ENCODE measurements at places on chromosomes 7 and 10.

- DNase-seq = no peak
Measured at GRCh38 chr7:17236171-17236570, 62.3 kb upstream of the AHR start.

DNA sequence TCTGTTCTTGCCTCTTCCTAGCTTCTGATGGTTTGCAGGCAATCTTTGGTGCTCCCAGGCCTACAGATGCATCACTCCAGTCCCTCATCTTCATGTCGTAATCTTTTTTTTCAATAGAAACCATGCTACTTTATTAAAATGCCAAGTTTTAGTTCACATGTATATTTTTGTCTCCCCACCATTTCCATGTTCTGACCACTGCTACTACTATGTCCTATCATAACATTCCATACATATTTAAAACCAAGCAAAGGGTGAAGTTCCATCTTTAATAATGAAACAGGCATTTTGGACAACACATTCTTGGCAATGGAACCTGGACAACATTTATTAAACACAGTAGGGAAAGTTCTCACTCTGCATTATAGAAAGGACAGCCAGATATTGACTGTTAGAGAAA lies 58.8 kb downstream of the ZNF518A start:
- DNase-seq = no peak

- DNase-seq = no peak
Measured at GRCh38 chr10:18400906-18401245, 250.5 kb downstream of the NSUN6 start.

DNA sequence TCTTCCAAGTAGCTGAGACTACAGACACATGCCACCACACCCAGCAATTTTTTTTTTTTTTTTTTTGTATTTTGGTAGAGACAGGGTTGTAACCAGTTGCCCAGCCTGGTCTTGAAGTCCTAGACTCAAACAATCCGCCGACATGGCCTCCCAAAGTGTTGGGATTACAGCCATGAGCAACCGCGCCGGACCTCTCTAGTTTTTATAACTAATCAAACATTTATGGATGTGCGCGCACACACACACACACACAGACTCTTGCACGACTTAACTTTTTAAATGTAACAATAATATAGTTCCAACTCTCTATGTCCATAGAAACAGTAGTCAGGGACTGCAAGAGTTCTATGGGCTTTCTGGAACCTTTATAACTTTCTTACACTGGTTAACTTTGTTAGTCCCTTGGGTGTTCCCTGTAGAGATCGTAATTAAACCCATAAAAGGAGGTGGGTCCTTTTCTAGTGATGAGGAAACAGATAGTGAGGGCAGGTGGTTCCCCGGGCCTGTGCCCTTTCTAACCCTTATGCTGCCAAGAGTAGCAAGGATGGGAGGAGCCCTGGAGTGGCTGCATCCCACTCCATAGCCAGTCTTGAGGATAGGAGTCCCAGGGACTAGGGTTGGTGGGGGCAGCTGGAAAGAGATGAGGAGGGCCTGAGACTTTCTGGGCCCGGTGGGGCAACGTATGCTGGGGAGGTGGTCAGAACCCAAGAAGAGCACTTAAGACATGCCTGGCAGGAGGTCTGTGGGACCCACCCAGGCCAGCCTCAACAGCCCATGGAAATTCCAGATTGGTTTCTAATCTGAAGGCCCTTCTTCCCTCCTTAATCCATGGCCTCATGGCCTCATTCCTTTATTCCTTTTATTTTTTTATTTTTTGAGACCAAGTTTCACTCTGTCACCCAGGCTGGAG lies 8.6 kb downstream of the MARVELD1 start:
- DNase-seq = no peak

- DNase-seq = no peak
Measured at GRCh38 chr7:2924866-2925840, 81.0 kb upstream of the GNA12 start.

DNA sequence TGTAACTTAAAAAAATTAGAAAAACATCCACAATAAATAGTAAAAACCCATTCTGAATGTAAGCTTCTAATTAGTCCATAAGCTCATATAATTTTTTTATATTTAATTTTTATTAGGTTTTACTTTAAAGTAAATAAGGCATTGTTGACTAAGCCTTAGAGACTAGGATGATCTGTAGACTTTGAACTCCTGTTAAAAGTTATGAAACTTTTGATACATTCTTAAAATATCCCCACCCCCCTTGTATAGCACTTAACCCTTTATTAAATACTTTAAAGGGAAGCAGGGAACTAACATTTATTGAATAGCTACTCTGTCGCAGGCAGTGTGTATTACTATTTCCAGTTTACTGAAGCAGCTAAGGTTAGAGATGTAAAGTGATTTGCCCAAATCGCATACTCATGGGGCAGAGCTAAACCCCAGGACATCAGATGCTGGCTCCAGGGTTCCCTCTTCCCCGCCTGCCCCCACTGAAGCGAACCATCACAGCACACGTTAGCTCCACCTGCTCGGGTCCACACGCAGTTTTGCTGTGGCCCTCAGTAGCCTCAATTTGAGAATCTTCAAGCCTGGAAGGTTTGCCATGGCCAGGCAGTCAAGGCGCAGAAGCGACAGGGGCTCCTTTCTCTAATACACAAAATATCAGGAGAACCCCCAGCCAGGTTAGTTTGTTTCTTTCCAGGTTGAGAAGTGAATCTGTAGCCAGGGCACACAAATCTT lies 762 bp downstream of the PON1 start:
- no peak for DNase-seq

GRCh38 chr10:3194871-3195270 lies 22.3 kb upstream of the PITRM1 start:
- no peak for DNase-seq

- no peak for DNase-seq
Measured at GRCh38 chr10:61951144-61951483, 49.6 kb downstream of the ARID5B start.

DNA sequence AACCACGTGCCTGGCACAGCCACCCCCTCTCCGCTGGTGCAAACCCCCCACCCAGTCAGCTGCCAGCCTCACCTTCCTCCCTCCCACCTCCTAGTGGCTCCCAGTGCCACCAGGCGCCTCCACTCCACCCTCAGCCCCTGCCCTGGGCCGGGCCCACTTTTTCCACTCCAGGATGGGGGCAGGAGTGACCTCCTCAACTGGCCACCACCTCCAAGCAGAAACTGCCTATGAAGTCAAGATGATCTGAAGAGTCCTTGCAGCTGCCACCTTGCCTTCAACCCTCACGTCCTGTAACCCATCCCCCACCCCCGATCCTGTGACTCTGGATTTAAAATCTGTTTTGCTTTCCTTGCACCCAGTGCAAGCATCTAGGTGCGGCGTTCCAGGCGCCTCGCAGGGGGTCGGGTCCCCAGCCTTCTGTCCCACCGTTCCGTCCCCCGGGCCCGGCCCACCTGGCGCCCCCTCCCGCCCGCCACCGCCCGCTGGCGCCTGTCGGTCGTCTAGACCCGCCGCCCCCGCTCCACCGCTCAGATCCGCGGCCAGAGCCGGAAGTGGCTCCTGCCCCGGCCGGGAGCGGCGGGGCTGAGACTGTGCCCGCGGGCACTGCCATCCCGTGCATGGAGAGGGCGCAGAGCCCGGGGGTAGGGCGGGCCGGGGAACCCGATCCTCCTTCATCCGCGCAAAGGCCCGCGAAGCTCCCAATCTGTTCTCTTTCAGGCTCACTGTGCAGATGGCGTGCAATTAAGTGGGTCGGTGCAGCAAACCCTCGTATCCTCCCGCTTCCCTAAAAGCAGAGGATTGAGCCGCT lies 51.2 kb upstream of the GTF2I start:
- no peak for DNase-seq

GRCh38 chr10:67518043-67518442 lies 178.0 kb downstream of the CTNNA3 start:
- DNase-seq = no peak

DNA sequence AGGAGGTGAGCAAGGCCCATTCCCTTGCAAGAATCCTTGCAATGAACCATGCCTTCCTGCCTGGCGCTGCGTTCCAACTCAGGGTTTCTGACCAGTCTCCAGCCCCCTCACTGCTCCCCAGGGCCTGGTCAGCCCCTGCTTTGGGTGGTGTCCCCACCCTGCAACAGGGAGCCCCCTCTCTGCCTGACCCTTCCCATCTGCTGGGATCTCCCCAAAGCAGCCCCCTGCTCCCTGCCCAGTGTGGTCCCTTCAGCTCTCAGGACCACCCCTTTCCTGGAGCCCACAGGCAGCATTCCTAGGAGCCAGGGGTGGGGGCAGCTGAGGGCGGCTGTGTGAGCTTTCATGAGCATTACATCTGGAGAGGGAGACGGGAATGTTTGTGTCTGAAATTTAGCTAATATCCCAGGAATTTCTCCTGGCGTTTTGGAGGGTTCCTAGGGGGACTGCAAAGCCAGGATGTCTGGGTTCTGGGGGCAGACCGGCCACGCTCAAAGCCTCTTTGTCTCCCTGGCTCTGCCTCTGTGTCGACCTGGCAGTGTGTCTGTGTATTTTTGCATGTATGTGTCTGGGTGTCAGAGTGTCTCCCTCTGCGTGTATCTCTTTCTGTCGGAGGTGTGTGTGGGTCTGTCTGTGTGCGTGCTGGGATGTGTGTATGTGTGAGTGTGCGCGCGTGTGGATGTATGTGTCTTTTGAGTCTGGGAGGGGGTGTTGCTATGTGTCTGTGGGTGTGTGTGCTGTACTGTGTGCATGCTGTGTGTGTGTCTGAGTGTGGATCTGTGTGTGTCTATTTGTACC lies 300.5 kb upstream of the ZMIZ1 start:
- DNase-seq = no peak

- DNase-seq = no peak
Measured at GRCh38 chr10:119491966-119492757, 50.4 kb downstream of the RGS10 start.

DNA sequence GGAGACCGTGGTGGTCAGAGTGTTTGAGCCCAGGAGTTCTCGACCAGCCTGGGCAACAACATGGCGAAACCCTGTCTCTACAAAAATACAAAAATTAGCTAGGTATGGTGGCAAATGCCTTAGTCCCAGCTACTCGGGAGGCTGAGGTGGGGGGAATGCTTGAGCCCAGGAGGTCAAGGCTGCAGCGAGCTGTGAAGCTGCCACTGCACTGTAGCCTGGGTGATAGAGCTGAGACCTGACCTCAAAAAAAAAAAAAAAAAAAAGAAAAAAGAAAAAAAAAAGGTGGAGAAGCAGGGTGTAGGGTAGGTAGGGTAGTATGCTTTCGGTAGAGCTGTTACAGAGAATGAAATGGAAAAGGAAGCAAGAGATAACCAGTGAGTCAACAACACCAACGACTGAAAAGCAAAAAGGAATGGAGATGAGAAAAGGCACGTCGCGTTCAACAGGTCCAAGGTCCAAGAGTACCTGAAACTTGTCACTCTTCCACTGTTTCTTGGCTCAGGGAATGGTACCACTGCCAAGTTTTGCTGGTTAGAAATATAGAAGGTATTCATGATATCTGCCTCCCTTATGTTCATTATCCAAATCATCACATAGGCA lies 4.3 kb upstream of the RSBN1L start:
- DNase-seq = no peak

DNA sequence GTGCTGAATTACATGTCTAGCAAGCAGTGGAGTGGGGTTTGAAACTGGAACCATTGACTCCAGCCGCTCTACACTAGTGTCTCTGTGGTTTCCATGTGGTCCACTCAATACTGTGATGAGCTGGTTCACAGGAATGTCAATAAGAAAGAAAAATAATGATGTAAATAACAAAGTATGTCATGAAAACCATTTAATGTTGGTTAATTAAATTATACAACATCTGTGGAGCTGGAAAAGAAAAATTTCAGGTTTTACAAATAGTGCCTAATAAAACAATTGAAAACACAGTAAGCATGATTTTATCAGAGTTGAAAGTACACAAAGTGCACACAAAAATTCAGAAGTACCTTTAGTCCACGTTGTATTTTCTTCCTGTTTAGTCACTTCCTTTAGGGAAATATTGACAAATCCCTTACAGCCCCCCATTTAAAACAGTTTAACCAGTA lies 28.7 kb upstream of the NAMPT start:
- no peak for DNase-seq

- no peak for DNase-seq
Measured at GRCh38 chr7:123279949-123280348, 80.2 kb upstream of the SLC13A1 start.

DNA sequence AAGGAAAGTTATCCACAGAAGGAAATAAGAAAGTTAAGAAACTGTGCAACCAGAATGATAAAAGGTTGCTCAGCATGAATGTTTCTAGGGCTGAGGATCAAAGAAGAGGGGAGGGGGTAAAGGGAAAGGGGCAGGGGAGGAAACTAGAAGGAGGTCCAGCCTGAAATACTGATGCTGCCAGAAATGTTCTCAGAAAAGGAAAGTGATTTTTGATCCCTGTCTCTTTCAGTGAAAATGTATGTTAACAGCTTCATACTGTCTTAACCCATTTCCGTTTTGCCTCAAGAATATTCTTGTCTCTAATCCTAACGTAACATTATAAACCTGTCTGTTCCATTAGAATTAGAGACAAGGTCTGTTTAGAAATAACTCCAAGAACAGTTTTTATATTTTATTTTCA lies 49.6 kb downstream of the NEBL start:
- no peak for DNase-seq

DNA sequence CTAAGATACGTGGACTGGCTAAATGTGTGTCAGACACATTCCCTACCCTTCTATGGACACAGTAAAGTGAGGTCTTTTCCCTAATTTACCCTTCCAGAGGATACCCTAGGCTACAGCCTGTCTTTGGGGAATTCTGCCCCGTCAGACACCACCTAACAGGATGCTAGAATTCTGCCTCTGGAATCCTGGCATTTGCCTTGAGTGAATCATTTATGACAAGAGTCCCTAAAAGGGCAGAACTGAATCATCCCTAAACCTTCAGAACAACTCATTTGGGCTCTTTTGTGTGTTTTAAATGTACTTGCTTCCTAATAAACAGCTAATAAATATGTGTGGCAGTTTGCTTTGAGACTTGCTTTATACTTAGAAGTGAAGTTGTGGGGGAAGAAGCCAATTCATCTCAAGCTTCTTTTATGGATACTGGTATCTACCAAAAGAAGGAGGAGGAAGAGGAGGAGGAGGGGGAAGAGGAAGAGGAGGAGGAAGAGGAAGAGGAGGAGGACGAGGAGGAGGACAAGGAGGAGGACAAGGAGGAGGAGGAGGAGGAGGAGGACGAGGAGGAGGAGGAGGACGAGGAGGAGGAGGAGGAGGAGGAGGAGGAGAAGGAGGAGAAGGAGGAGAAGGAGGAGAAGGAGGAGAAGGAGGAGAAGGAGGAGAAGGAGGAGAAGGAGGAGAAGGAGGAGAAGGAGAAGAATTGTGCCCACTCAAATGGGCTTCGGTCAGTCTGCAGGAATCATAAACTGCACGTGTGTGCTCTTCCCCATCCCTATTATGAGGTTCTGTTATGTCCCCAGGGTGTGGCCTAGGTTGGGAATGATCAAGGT lies 27.1 kb downstream of the PARP12 start:
- DNase-seq = no peak

- DNase-seq = no peak
Measured at GRCh38 chr7:137820156-137820555, 26.6 kb downstream of the DGKI start.

GRCh38 chr10:93554760-93555432 lies 11.6 kb upstream of the FFAR4 start:
- peak; percentile 24 for DNase-seq

DNA sequence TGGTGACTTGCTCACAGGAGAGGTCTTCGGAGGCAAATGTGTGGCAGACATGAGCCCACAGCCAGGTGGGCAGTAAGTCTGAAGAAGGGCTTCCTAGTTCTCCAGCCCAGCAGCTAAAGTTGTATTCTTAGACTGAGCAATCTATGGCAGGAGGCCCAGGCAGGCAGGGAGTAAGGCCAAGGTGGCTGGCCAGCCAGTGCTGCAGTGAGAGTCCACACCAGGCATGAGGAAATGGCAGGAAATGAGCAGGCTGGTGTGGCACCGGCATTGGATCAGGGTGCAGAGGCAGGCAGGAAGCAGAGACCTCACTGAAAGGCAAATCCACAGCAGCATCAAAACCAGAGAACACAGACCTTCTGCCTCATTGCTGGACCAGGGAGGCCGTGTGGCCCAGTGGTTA lies 84.6 kb upstream of the PDE1C start:
- no peak for DNase-seq

Measured in natural killer cell (primary cell).